ENCODE measurements at places on chromosomes 5 and 9. TPM values are rescaled to one million over a fixed set of nuclear protein-coding genes. Genes with fewer than 3 reads are reported as not detected.
A peak's percentile ranks its signal among the peaks of the same experiment; 100 is the strongest.

- no peak for DNase-seq
Measured at GRCh38 chr5:179840766-179841165, 17.9 kb downstream of the MRNIP start.

GRCh38 chr5:329121-329735, 7.7 kb downstream of the AHRR start:
- no peak for DNase-seq

- no peak for DNase-seq
Measured at GRCh38 chr9:33264003-33264472, 470 bp downstream of the BAG1 start.

DNA sequence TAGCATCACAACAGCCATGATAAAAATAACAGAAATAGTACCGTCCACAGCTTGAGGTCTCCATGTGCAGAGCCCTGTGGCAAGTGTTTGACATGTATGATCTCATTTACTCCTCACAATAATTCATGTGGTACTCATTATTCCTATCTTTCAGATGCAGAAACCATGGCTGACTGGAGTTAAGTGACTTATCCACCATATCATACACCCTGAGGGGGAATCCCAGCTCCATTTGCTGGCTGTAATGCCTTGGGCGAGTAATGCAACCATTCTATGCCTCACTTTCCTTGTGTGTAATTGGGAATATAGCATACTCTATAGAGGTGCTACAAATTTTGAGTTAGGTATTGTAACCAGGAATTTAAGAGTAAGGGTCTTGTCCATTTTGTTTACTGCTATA, 347.0 kb upstream of the CLINT1 start:
- DNase-seq = no peak

- no peak for DNase-seq
Measured at GRCh38 chr5:109003928-109004327, 256.2 kb downstream of the FER start.

- DNase-seq = peak; percentile 52
Measured at GRCh38 chr9:125755340-125755739, 8.2 kb downstream of the PBX3 start.

Gene C5orf58
- not detected for total RNA-seq

Gene GRM6
- total RNA-seq = not detected

Gene ZNF462
- 93.4 TPM for total RNA-seq

DNA sequence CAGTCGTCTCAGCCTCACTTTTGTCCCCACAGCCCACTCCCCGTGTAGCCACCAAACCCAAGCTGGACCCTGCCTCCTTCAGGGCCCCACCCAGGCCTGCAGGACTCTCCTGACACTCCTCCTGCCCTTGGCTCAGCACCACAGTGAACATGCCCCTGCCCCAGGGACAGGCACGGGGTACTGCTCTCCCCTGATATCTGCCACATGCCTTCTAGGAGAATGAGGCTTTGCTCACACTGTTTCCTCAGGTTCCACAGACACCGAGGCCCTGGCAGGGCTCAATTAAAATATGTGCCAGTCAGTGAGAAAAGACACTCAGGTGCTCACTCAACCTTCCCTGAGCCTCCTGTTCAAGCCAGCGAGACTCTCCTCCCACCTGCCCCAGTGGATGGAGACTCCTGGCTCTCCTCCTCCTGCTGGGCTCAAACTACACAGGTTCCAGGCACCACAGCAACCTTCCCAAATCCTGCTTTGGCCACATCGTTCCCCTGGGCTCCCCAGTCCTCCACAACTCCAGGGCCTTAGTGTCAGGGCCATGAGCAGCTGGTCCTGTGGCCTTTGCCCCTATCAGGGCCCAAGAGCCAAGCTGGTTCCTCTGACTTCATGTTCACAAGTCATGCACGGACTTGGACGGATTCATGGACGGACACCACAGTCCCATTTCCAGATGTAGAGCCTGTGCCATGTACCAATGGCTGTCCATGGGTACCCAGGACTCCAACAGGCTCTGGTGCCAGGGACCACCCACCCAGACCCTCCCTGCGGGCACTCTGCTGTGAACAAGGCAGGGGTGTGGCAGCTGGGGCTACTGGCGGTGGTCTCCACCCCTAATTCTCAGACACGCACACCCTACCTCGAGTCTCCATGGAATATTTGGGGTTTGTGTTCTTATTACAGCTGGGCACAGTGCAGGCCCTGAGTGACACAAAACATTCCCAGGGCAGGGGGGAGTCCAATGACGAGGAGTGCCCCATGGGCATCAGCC, 36.6 kb downstream of the BICD2 start:
- DNase-seq = no peak

- peak; percentile 51 for DNase-seq
Measured at GRCh38 chr9:21854594-21854993, 52.2 kb downstream of the MTAP start.

- no peak for DNase-seq
Measured at GRCh38 chr9:97592126-97592525, 41.0 kb downstream of the TSTD2 start.

DNA sequence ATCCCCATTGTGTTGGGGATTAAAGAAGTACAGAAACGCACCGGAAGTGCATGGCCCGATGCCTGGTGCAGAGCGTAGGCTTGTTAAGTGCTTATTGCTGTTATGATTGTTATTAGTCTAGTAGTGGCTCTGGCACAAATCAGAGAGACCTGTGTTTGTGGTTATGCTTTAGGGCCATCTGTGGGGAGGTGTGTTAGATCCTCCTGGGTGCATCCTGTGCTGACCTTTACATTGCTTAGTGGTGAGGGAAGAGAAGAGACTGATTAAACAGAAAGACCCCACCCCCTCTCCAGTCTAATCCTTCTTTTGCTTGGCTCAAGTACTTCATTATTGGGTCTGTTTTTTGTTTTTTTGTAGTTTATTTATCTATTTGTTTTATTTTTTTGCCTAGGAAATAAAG, 112.7 kb upstream of the SPRY4 start:
- no peak for DNase-seq

DNA sequence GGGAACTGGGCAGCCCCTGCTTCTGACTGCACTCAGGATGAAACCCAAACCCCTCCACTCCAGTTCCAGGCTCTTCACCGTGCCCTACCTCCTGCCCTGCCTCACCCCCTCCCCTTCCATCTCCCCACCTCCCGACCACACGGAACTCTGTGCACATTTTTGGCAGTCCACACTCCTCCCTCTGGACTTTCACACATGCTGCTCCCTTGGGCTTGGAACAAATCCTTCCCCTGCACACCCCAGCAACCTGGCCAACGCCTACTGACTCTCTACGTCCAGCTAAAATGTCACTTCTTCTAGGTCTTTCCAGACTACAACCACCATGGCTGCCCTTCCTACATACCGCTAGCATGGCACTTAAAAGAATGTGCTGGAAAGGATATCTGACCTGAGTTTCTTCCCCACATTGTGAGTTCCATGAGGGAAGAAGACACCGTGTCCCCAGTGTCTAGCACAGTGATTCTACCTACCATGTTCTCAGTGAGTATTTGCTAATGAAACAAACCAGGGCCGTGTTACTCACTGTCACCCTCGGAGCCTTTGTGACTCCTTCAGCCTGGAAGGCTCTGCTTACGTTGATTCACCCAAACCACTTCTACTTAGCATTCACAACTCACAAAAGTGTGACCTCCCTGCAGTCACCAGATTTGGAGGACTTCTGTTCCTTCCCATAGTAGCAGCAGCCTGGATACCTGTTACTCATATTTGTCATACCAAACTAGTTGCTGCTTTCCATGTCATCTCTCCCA, 18.7 kb downstream of the RETREG1 start:
- no peak for DNase-seq

DNA sequence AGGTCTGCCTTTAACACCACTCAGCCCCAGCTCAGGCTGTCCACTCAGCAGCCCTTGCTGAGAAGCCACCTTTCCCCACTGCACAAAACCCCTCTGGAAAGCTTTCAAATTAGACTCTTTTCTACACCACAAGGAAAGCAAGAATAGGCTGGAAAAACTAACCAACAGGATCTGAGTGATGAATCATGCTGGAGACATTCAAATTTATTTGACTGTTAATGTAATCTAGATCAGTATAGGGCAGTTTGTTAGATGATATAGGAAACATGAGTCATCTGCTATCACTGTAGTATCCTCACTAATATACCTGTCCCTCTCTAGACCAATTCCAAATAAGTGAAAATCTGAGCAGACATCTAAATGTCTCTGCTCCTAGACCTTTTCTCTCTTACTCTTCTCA, 127.8 kb upstream of the PAM start:
- DNase-seq = no peak

Gene PCDHGA4
- total RNA-seq = 2.3 TPM

Gene OSTF1
- 1.3 TPM for total RNA-seq

- DNase-seq = no peak
Measured at GRCh38 chr9:1875251-1875851, 139.8 kb upstream of the SMARCA2 start.

GRCh38 chr5:114018186-114018585, 343.7 kb upstream of the KCNN2 start:
- DNase-seq = peak; percentile 52

DNA sequence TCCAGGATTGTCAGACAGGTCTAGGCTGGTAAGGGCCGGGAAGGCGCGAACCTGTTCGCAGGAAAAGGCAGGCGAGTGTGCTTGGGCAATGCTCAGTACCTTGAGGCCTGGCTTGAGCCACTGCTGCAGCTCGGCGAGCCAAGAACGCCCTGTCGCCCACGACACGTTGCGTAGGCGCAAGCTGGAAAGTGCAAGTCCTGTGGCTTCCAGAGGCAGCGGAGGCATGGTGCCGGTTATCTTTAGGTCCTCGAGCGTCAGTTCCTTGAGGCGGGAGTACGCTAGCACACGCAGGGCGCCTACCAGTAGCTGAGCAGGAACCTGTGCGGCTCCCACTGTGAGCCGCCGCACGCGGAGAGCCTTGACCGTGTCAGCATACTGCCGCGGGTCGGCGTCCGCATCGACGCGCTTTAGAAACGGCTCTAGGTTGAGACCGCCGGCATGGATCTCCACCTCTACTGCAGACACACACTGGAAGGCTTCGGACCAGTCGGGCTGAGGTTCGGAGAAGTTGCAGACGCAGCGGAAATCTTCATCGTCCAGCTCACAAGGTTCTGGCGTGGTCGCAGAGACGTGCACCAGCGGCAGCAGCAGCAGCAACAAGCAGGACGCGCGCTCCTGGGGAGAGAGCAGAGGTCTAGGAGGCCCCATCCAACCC, 482 bp downstream of the CD14 start:
- DNase-seq = no peak

DNA sequence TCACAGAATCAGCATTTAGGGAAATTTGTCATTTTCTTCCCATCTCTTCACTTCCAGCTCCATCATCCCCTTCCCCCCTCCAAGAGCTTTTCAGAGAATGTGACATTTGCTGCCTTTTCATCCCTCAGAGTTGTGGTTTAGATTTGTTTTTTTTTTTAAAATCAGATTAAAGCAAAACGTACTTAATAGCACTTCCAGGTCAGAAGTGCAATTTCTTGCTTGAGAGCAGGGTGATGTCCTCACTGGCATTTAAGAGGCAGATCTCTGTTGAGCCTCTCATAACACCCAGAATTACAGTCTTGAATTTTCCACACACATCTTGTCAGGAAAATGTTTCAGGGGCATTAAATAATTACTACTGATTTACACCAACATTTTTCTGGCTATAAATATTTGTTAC, 236.8 kb upstream of the VLDLR start:
- DNase-seq = no peak

DNA sequence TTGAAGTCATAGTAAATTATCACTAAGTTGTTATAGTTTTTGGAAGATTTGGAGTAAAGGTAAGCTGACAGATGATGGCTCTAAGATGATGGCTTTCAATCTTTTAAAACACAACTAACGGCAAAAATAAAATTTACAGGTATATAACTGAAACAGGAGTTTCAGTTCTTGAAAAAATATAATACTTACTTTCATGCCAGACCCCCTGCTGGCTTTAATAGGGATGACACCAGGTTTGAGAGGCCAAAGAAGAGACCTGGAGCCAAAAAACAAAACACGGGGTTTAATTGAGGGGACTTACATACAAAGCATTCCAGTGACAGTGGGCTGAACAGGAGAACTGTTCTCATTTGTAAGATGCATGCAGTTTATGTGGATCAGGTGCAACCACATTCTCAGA, 301.7 kb upstream of the PCSK5 start:
- DNase-seq = no peak

DNA sequence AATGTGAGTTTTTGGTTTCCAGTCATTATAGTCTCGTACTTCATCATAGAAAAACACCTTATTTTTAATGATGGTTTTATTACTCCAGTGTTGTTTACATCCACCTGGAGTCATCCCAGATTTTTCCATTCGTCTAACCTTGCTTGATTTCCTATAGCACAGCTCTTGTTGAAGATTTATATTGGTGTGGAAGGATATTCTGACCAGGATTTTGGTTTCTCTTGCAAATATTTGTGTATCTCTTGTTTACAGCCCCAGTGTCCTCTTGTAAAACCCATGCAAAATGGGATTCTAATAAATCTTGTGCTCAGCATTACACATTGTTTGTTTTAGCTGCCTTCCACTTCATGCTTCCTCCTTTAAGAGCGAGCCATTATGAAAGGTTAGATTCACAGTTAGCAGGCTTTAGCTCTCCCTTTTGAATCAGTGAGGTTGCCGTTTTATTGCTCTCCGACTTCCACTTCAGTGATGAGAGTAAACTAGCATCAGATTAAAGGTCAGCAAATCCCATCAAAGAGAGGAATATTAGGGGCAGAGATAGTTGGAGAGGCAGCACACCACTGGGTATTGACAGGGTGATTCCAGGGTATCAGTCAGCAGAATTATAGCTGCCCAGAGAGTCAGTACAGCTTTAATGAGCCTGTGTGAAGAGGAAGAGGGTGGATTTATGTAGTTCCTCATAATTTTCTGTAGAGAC, 157.1 kb downstream of the PBX3 start:
- DNase-seq = no peak

GRCh38 chr9:113475992-113476391, 12.5 kb downstream of the RGS3 start:
- no peak for DNase-seq

GRCh38 chr5:161467703-161468102, 78.8 kb downstream of the GABRB2 start:
- no peak for DNase-seq

Gene C5orf52
- total RNA-seq = not detected

DNA sequence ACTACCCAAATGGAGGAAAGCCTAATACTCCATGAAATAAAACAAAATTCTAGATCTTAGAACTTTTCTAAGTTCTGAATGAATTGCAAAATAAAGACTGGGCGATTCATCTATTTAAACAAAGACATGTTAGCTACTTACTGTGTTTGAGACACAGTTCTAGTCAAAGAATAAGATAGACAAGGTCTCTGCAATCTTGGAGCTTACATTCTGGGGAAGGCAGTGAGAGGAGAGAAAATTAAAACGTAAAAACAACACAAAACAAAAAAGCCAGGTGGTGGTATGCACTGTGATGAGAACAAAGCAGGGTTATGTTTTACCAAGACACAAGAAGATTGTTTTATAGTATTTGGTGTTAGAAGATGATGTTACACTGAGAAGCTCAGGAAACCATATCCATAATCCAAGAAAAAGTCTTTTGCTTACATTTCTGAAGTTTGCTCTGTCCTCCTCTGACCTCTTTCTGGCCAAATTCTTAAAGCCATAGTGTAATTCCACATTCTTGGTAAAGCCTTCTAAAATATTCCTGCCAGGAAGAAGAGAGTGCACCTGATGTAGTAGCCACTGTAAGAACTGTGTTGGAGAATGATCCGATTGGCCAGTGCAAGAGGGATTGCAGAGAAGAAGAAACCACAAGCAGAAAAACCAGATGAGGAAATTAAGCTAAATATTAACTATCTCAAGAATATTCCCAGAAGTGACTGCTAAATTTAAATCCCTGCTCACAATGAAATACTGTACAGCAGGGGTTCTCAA, 218.4 kb downstream of the PCSK1 start:
- no peak for DNase-seq

- no peak for DNase-seq
Measured at GRCh38 chr5:157067005-157067404, 8.1 kb upstream of the HAVCR1 start.

GRCh38 chr5:17204133-17204489, 13.3 kb upstream of the BASP1 start:
- no peak for DNase-seq

Data from neural progenitor cell (in vitro differentiated cells).